ENCODE measurements at places on chromosomes 5 and 9.

DNA sequence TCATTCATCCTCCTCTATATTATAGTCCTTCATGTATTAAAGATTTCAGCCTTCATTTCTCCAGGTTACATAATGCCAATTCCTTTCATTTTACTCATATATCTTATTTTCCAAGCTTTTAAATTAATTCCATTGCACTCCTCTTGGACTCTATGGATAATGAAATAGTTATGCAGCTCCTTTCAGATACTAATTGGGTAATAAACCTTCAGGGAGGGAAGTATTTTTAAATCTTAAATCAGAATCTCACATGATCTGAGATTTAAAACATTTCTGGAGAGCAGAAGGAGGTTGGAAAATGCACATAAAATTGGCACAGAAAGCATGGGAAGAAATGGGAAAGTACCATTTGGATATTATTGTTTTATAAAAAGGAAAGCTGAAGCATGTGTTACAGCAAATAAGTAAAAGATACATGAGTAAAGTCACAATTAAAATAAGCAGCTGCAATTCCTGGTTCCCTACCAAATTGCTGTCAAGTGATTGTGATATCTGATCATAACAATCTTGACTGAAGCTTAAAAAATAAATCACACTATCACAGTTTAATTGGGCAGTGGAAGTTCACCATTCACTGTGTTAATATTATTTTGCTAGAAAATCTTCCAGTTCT lies 257.9 kb upstream of the NREP start:
- DNase-seq = no peak

DNA sequence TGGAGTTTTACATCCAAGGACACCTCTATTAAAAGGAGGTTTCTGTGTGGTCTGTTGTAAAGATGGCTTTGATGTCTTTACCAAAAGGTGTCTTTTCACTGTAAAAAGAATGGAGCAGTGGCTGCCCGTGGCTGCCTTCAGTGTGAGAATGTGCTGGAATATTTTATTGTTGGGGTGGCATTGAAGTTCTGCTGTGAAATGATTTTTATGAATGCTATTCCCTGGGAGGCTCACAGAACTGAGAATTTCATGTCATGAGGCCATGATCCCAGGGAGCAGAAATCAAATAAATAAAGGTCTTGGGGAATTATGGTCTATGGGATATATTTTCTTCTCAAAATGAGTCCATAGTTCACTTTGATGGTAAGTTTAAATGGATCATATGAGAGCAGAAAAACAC lies 425.2 kb upstream of the ZNF608 start:
- no peak for DNase-seq

- DNase-seq = no peak
These were observed 16.2 kb upstream of the KIF2A start for GRCh38 chr5:62289813-62290212.

DNA sequence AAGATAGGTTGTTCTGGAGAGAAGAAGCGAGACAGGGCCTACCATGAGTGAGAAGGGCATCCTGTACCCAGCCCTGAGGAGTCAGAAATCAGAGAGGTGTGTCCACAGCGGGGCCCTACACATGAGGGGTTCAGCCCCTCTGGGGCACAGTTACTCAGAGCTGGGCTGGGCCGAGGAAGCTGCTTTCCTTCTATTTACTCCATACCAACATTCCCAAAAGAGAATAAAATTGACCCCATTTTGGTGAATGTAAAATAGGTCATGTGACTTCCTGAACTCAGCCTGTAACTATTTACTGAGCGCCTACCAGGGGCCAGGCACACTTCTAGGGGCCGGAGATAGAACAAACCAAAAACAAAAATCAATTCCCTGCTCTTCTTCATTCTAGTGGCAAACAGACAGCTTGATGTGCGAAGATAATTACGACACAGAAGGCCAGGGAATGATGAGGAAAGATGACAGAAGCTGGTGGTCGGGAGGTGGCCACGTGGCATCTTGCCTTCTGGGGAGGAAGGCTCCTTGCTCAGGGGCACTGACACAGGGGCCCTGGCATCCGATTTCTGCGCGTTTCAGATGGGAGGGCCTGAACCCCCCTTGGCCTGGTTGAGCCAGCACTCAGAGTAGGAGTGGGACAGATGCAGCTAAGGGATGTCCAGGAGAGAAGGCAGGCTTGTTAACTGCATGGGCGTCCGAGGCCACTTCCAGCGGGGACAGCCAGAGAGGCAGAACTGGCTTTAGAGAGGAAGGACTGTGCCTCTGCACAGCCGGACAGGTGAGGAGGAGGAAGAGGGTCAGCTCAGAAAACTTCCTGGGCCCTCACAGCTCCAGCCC lies 121.8 kb downstream of the NSG2 start:
- DNase-seq = no peak
